Effector memory CD4-positive, alpha-beta T cell (primary cell): ENCODE measurements at places on chromosomes 3 and 15.

DNA sequence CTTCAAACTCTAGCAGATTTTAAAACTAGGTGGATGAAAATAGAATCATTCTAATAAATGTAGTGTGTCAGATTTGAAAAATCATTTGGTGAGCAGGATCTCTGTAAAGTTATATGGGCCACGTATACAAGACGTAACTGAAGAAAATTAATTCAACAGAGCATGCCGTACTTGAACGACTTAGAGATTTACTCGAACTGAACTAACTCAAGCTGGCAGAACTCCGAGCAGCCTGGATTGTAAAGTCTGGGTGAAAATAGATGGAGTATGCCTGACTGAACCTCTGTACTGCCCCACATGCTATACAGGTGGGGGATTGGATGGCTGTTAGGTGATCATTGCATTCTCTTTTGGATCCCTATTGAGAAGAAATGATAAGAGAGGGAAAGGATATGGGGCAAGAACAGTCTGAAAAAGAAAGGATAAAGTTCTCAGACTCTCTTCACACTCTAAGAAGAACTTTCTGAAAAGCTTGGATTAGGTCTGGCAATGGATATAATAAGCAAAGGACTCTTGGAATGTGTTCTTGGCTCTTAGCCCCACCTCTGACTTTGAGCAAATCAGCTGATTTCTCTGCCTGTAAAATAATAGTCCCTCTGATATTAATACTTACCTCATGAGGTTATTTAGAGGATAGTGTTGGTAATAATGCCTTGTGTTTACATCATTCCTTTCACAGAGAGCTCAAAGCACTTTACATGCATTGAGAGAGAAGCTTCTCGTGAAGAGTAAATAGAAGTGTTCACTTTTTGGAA lies 147.5 kb downstream of the FILIP1L start:
- no peak for DNase-seq

GRCh38 chr3:148778926-148779325 lies 48.7 kb upstream of the CPB1 start:
- DNase-seq: no peak

DNA sequence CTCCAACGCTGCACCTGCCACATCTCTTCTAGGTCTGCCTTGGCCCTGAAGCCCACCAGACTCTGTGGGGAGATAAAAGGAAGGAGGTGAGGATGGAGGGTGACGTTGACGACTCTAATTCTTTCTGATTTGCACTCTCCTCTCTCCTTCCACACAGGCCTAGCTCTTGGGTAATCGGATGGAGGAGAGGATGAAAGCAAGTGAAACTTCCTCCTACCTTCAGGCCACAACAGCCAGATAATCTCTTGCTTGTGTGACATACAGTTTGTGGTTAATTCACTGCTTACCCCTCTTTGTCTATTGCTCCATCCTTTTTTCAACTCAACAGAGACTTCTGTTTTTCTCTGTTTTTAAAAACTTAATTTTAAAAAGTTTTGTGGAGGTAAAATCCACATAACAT lies 208.1 kb downstream of the SV2B start:
- no peak for DNase-seq

- DNase-seq: no peak
These were observed 79.1 kb downstream of the CADPS start for GRCh38 chr3:62795978-62796657.

DNA sequence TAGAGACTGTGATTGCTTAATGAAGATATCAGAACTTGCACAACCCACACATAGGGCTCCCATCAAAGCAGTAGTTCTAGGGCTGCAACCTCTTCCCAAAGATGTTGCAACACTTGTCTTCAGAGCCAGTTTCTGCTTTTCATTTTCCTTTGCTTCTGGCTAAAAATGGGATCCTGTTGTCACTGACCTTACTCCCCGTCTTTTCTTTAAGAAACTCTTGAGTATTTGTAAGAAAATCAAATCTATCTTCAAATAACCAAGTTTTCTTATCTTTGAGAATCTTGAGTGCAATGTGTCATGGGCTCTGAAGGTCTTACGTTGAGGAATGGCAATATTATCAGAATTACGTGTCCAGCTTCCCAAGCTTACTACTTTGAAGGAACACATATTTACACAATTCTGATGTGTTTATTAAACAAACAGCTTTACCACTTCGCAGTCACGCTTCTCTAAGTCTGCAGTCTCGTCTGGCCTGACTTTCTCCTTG lies 24.1 kb downstream of the CACNA1D start:
- no peak for DNase-seq

GRCh38 chr3:100160521-100160920 lies 46.2 kb upstream of the FILIP1L start:
- no peak for DNase-seq

- no peak for DNase-seq
These were observed 54.9 kb downstream of the DCUN1D1 start for GRCh38 chr3:182925330-182925943.

DNA sequence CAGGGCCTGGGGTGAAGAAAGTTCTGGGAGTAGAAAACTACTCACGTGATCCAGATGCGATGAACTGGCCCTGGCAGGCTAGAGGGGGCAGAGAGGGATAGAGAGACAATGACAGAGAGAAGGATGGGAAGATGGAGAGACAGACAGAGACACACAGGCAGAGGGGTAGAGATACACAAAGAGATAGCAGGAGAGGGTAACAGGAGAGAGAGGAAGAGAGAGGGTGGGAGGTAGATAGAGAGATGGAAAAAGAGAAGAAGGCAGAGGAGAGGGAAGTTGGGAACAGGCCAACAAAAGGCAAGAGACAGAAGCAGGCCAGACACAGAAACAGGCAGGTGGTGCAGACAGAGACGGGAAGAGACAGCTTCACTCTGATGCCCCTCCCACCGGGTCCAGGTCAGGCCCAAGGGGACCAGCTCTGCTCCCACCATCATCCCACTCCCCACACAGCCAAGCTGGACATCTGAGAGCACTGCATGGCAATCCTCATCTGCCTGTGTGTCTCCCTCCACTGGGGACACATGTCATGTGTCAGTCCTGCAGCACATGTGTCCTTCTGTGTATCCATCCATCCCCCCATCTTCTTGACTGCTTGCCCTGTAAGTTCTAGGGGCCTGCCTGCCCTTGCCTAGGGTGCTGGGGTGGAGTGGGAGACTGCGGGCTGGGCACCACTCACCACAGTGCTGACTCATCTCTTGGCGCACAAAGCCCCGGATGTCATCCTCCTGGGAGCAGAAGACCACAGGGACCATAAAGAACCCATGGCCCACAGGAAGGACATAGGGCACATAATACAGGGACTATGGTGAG lies 2.2 kb upstream of the UCN2 start:
- no peak for DNase-seq

DNA sequence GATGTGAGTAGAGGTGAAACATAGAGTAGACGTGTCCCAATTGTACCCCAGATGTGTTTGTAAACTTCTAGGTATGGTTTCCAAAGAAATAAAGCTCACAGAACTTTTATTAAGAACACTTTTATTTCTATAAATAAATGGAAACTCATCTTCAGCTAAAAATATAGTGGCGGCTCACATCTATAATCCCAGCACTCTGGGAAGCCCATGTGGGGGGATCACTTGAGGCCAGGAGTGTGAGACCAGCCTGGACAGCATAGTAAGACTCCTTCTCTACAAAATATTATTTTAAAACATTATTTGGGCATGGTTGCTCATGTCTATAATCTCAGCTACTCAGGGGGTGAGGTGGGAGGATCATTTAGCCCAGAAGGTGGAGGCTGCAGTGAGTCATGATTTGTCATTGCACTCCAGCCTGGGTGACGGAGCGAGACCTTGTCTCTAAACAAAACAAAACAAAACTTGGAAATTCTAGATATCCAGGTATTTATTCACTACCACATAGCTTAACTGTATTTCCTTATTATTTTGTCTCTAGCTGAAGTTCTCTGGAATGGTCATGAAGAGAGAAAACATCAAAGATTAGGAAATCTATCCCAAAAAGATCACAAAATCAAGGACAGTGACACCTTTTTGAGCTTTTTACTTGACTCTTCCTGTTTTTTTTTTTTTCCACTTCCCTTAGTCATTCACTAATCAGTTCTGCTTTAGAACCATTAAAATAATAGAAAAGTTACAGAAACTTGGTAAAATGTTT lies 258.1 kb downstream of the TIGIT start:
- DNase-seq: no peak

- DNase-seq: no peak
These were observed 262.6 kb upstream of the ZNF385D start for GRCh38 chr3:22013641-22014040.

DNA sequence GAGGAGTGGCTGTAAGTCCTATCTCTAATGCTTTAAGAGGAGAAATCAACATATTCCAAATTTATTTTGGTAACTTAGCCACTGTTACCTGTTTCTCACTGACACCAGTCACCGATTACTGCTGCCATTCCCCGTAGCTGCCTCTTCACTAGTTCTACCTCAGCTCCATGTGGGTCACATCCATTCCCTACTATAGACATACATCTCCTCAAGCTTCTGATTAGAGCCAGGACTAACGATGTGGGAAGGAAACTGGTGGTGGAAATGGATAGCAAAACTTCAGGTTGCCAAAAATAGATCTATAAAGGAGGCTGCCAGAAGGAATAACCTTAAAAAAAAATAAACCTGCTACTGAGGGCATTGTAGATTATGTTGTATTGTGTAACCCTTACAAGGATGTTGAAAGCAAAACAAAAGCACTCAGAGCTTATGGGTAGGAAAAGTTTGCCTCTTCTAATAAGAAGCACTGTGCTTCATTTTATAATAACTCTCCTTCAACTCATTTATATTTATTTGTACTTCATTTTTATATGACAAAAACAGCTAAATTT lies 56.0 kb downstream of the KAT2B start:
- DNase-seq: no peak

DNA sequence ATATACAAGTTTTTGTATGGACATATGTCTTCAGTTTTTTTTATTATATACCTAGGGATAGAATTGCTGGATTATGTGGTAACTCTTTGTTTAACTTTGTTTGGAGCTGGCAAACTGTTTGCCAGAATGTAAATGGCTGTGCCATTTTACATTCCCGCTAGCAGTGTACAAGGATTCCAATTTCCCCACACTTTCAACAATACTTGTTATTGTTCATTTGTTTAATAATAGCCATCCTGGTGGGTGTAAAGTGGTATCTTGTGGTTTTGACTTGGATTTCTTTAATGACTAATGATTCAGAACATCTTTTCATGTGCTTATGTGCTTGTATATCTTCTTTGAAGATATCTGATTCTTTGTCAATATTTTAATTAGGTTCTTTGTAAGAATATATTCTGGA lies 64.4 kb downstream of the ZNF609 start:
- DNase-seq: no peak

GRCh38 chr15:83446904-83447709 lies at the start of gene SH3GL3:
Gene SH3GL3 (plus strand): TSS chr15:83447341. CDS start chr15:83447534, 193 bp downstream.
- DNase-seq: no peak
